ENCODE measurements at places on chromosomes 3 and 15.
A peak's percentile ranks its signal among the peaks of the same experiment; 100 is the strongest.

DNA sequence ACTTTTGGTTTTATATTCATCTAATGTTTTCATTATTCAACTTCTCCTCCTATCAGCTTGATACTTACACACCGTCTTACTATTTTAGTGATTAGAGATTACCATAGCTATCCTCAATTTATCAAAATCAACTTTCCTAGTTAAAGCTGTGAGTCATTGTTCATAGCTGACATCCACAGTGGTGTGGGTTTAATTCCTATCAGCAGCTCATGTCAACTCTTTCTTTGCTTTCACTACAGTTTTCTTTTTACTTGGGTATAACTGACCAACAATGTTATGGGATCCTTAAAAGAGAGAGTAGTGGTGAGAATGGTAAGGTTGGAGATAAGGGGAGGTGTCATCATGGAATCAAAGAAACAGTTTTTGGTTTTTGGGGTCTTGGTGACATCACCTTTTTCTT, 112.7 kb downstream of the NFKBIZ start:
- DNase-seq: peak; percentile 43

DNA sequence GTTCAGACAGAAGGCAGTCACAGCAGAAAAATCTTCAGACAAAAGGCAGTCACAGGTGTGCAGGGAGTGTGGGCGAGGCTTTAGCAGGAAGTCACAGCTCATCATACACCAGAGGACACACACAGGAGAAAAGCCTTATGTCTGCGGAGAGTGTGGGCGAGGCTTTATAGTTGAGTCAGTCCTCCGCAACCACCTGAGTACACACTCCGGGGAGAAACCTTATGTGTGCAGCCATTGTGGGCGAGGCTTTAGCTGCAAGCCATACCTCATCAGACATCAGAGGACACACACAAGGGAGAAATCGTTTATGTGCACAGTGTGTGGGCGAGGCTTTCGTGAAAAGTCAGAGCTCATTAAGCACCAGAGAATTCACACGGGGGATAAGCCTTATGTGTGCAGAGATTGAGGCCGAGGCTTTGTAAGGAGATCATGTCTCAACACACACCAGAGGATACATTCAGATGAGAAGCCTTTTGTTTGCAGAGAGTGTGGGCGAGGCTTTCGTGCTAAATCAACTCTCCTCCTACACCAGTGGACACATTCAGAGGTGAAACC, 27.6 kb downstream of the ZNF589 start:
- DNase-seq: no peak

GRCh38 chr3:81470524-81471278, 290.7 kb downstream of the GBE1 start:
- no peak for DNase-seq

DNA sequence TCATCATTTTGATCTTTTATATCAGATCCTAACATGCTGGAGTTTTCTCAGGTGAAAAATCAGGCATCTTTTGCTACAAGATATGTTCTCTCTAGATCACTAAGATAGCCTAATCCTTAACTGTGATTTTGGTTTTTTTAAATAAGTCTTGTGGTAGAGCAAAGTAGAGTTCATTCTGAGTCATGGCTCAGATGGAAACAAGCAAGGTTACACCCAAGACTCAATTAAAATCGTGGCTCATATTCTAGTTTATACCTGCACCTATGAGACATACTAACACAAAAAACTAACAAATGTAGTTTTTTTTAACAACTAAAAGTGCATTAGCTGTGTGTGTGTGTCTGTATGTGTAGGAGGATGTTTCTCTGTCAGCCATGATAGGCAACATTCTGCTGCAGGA, 428.2 kb downstream of the NLGN1 start:
- DNase-seq: peak; percentile 7

DNA sequence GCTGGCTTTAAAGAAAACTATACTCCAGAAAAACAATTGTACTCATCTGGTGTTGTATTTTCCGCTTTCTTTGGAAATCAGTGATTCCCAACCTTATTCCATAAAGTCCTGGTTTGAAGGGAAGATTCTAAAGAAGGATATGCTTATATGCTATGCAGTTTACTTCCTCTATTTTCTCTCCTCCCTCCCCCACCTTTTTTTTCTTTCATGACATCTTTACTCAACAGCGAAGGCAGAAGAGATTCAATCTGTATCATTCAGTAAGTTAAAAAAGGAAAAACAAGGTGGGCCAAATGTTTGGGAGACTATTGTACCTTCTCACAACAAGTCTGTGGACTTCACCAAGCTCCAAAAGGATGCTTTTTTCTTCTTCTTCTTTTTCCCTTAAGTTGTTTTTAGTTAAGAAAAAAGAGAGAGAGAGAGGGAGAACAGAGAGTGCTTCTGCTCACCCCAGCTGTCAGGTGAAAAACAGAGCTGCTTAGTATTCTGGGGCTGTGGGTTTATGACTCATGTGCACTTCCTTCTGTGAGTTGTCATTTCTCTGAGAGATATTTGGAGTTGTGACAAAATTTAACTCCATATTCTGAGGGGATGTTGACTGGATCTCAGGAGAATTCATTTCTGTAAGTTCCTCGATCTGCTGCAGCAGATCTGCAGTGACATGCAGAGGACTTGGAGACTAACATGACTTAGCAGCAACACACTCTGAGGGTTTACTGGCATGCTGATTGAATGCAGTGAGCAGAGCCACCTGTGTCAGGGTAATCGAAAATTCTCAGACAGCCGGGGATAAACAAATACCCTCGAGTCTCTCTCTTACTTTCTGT, 70.7 kb downstream of the SSR3 start:
- DNase-seq: peak; percentile 72

DNA sequence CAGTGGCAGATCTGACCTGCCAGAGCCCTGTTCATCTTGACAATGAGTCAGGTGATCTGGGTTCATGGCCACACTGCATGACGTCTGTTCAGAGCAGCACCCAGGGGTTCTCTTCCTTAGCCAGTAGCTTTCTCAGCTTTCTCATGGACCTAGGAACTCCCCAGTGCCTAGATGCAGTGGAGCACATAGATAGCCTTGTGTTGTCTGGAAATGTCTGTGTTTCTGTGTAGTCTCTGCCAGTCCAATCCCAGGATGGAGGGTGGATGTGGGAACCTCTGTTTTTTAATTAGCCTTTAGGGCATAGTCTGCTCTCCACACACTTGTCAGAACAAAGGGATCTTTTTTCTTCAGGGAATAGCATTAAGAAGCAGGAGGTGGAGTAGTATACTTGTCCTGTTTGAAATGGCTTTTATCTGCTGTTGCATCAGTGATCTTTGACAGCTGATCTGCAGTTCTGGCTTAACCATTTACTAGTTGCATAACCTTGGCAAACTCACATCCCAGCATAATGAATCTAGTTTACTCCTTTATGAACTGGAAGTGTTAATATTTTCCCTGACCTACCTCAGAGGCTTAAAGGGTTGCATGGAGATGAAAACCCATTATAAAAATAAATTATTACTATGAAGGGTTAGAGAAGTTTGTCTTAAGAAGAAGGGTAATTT, 16.1 kb upstream of the CACNA1D start:
- DNase-seq: no peak

GRCh38 chr3:66104535-66104934, 65.8 kb upstream of the MAGI1 start:
- peak; percentile 47 for DNase-seq

- DNase-seq: no peak
Observed at GRCh38 chr3:69321301-69322157, 64.4 kb downstream of the FRMD4B start.

Data from cardiac fibroblast (primary cell).